Activated CD4-positive, alpha-beta T cell treated with anti-CD3 and anti-CD28 coated beads for 4 hours (primary cell): ENCODE measurements at places on chromosomes 7 and 10.
A peak's percentile ranks its signal among the peaks of the same experiment; 100 is the strongest.

- DNase-seq, result no peak
Measured at GRCh38 chr10:99938563-99938962, 71.2 kb downstream of the DNMBP start.

- DNase-seq, result no peak
Measured at GRCh38 chr10:32687546-32687945, 241.6 kb downstream of the CCDC7 start.

GRCh38 chr10:98675902-98676301 lies 229.2 kb upstream of the HPS1 start:
- DNase-seq, result no peak

- no peak for DNase-seq
Measured at GRCh38 chr7:26451997-26452396, 160.3 kb downstream of the SNX10 start.

DNA sequence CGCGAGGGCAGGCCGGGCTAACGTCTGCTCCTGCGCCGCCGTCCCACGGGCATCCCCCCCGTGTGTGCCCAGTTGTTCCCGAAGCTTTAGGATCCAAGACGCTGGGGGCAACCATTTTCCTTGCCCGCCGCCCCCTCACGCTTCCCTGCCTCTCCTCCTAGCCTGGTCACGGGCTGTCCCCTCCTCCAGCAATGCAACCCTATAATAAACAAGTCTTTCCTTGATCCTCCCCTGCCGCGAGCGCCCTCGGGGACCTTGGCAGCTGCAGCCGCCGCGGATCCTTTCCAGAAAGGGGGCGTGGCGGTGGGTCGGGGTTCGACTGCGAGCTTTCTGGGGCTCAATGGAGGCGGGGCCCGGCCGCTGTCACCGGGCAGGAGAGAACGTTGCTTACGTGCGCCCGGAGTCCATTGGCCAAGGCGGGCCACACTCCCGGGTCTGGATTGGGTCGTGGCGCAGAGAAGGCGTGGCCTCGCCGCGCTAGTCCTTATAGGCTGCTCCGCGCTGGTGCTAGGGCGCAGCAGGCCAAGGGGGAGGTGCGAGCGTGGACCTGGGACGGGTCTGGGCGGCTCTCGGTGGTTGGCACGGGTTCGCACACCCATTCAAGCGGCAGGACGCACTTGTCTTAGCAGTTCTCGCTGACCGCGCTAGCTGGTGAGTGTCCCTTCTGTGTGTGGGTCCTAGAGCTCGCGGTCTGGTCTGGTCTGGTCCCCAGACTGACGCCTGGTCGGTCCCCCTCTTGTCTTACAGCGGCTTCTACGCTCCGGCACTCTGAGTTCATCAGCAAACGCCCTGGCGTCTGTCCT lies at the start of gene DDIT4:
TSS of gene DDIT4 (plus strand) at position 515 of the 803 bp plus-strand sequence. CDS start 293 bp downstream, outside the sequence.
- peak; percentile 96 for DNase-seq

- DNase-seq, result no peak
Measured at GRCh38 chr10:33336582-33337325, 2.3 kb upstream of the NRP1 start.

DNA sequence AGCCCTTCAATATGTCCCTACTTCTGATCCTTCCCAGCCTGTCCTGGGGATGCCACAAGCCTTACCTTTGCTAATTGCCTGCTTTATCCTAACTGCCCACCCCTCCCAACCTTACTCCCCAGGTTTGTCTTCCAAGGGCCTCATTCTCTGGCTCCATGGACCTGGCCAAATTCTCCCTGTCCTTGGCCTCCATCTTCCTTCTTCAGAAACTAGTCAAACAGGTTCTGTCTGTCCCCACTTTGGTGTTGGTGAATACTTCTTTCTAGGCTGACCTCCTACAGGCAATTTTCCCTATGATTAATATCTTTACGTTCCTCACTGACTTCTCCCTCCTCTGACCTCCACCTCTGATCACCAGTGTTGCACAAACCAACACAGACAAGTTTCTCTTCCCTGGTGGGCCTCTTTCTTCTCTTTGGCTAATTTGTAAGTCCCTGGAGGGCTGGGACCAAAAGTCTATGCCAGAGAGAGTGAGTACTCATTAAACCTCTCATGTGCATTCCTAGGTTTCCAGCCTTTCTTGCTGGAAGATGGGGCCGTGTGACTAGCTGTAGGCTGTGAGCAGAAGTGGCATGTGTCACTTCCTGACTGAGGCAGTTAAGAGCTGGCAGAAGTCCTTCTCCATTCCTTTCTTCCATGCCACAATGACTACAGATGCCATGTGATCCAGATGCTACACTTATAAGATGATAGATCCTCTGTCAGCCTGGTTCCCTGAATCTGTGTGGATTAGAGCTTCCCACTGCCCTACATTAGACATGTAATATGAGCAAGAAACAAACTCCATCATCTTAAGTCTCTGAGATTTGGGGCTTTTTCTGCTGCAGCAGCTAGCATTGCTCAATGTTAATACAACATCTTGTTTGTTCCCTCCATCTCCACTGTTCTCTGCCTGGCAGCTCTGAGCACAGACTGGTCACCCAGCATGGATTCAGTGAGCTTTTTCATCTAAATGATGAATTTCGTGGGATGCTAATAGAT lies 382.7 kb downstream of the RPS24 start:
- DNase-seq, result no peak

DNA sequence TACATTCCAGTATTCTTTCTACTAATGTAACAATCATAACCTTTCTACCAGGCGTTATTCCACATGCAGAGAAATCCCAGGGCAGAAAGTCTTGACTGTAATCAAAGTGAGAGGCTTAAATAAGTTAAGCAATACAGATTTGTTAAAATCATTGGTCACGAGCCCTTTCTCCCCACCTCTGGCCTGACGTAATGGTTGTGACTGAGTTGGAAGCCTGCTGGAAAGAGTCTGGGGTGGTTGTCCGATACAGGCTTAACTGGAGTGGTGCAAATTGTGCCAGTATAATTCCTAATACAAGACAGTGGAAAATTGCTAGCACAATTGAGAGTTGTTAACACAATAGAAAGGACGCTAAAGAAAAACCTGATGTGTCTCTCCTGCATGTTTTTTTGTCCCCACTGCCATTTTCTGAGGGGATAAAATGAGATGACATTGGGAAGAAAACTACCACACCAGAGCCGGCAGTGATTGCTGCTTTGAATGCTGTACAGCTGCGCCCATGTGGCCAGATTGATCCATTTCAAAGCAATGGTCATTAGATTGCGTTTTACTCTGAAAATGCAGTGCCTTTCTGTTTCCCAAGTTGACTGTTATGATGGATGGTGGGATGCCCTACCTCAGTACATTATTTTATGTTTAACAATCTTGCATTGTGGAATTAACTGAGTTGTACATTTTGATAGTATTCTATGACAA lies 190.8 kb downstream of the POU6F2 start:
- DNase-seq, result no peak

DNA sequence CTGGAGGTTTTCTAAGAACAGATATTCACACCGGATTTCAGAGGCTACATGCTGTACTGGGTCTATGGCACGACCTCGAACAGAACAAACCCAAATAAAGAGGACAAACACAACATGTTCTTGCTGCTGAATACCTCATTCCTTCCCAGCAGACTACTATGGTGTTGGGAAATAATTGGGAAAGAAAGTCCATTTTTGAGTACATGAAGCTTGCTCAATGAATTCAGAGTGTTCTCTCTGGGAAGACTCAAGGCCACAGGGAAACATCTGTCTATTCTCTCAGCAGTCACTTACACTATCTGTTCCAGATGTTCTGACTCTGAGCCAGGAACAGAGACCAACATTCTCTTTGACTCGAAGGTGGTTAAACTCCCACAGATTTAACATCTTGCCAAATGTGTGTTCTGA lies 30.9 kb downstream of the LAMB1 start:
- DNase-seq, result no peak

- DNase-seq, result no peak
Measured at GRCh38 chr7:132979524-132979923, 102.4 kb downstream of the CHCHD3 start.

GRCh38 chr10:13000431-13000830 lies 1.1 kb downstream of the CCDC3 start:
- DNase-seq, result no peak

DNA sequence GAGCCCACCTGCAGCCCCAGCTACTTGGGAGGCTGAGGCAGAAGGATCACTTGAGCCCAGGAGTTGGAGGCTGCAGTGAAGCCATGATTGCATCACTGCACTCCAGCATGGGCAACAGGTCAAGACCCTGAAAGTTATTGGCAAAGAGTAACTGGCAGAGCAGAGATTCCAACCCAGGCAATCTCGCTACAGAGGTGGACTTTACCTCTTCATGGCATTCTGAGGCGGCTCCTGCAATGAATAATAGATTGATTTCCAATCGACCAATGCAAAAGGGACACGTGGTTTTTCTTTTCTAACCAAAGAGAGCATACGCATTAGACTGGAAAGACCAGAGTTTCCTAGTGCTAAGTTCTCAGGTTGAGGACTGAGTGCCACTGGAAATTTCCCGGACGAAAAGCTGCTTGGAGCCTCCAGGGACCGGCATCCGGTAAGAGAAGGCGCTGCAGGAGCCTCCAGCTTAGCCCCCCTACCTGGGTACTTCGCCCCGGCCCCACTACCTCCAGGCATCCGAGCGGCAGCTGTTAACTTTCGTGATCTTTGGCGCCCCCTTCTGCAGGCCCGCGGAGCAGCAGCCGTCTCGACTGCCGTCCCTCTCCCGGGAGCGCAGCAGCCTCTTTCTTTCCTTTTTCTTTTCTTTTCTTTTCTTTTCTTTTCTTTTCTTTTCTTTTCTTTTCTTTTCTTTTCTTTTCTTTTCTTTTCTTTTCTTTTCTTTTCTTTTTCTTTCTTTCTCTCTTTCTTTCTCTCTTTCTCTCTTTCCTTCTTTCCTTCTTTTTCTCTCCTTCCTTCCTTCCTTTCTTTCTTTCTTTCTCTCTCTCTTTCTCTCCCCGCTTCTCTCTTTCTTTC lies 4.1 kb downstream of the MBLAC1 start:
- DNase-seq, result peak; percentile 78

DNA sequence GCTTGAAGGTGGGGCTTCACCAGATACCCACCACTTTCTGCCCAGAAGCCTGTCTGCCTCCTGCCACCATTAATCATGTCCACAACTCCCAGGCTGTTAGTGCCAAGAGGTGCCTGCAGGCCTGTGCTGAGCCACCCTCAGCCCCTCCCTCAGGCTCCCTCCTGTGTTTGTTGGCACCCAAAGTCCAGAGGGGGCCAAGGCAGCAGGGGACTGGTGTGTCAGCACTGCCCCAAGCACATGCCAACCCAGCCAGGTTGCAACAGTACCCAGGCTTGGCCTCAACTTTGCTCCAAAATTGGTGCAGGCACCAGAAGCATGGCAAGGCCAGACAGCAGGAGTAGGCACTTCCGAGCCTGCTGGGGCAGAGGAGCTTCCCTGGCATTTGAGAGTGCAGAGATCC lies 111.3 kb downstream of the HPSE2 start:
- no peak for DNase-seq
